ENCODE measurements at places on chromosomes 1 and 21.

GRCh38 chr1:150789396-150789795, 18.7 kb downstream of the CTSK start:
- no peak for DNase-seq

GRCh38 chr21:37800057-37800455, 116.2 kb downstream of the KCNJ6 start:
- no peak for DNase-seq

DNA sequence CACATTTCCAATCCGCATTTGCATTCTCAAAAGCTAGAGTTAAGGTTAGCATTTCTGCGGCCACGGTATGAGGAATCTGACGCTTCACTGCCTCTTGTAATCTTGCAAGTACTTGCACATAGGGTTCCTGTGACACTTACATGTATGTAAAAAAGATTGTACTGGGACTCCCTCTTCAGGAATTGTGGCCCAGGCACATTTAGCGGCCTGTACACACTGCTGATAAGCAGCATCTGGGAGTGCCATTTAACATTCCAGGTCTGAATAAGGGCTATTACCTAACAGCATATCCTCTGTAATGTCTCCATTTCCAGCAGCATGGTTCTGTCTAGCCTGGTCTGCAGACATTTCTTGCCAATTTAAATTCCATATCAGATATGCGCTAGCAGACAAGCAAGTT, 75.7 kb downstream of the AXDND1 start:
- no peak for DNase-seq

- DNase-seq = no peak
Measured at GRCh38 chr1:201326710-201327109, 43.4 kb downstream of the PKP1 start.

- DNase-seq = no peak
Measured at GRCh38 chr1:168271636-168272035, 9.0 kb upstream of the TBX19 start.

- no peak for DNase-seq
Measured at GRCh38 chr1:110285316-110285715, 53.9 kb upstream of the RBM15 start.

- no peak for DNase-seq
Measured at GRCh38 chr1:9561429-9561828, 22.2 kb downstream of the SLC25A33 start.

DNA sequence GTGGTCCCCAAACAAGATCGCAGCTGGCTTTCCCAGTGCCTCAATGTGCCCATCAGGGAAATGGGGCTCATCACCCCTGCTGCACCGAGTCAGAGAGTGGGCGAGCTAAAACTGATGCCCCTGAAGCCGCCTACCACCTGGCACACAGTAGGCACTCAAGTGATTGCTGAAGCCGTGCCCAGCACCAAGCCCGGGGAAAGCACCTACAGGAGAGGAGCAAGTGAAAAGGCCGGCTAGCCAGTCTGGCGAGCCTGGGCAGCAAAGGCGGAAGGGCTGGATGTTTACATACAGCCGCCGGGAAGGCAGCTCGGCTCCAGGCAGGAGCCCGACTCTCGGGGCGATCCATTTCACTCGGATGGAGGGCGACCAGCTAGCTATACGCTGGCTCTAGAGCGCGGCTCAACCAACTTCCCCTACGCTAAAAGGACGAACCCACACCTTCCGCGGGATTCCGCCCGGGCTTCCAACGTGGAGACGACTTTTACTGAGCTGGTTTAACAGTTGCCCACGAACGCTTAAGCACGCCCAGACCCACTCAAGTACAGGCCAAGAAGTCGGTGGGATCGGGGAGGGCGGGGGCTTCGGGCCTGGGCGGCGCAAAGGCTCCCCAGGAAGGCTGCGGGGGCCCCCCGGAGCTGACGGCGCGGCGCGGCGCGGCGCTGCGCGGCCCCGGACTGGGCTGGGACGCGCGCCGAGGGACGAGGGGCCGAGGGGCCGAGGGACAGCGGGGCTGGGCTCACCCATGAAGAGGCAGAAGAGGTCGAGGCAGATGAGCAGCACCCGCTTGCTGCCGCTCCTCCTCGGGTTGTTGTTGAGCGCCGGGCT, 1.0 kb downstream of the PLPP3 start:
- no peak for DNase-seq

GRCh38 chr1:208189183-208189582, 55.0 kb downstream of the PLXNA2 start:
- no peak for DNase-seq

DNA sequence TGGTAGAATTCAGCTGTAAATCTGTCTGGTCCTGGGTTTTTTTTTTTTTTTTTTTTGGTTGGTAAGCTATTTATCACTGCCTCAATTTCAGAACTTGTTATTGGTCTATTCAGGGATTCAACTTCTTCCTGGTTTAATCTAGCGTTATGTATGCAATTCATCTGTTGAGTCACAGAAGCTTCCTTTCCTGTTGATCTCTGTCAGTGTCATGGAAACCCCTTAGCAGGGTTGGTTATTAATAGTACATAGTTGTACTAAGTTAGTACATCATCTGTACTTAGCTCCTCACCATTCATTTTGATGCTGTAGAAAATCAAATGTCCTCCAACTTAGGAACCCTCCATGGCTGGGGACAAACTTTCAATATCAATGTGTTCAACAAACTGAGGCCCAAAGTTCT, 51.0 kb upstream of the BARHL2 start:
- no peak for DNase-seq

Data from stimulated activated CD8-positive, alpha-beta memory T cell treated with anti-CD3 and anti-CD28 coated beads, Interleukin-4, amount 100 ng/mL, for 1 hour (primary cell).